ENCODE measurements at places on chromosomes 11 and 22.

DNA sequence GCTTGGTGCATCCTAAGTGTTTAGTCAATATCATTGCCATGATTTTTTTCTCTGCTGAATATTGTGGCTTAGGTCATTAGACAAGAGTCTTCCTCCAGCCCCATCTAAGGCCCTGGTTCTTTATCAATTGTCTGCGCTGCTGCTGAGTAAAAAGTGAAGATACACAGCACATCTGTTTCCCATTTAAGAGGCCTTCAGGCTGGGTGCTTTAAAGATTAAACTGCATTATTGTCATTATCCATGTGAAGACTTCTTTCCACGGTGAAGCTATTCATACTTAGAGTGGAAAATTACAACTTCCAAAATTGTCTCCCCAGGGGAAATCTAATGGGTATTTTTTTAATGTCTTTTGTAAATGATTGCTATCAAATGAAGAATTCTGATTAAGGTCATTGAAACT lies 719.8 kb upstream of the LRRC4C start:
- DNase-seq, result no peak

DNA sequence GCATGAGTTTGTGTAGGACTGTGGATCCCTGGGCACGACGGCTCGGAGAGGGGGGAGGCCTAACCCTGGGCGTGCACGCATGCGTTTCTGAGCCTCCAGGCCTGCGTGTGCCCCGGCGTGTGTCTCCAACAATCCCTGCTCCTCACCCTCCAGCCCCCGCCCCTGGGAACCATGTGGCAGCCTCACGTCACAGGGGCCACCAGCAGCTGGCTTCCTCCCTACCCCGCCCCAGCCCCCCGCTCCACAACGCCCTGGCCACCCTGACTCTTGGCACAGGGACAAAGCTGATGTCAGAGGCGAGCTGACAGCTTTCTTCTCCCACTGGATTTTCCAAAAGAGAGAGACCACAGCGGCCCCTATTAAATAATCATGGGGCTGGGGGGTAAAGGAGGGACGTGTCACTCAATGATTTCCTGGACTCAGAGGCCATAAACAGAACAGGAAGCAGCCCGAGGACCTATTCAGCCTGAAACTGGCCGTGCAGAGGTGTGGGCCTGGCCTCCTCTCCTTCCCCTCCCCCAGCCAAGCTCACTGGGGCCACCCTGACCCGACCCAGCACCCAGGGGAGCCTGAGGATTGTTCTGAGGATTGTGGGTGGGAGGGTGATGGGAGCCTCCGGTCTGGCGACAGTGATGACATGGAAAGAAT lies 6.8 kb upstream of the LIF start:
- no peak for DNase-seq

DNA sequence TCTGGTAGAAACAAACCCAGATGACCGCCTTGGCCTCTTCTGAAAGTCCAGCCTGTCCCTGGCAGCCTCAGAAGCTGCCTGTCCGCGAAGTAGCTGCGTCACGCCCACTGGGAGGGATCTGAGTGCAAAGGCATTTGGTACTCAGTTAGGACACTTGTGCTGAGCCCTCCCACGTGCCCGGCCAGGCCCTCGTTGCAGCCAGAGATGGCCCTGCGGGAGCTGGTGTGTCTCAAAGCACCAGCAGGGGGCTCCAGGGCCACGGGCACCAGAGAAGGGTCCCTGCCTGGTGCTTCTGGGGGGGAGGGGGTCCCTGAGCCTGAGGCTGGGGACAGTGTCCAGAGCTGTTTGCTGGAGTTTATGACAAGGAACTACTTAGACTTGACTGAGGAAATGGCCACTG lies 5.8 kb downstream of the SELENOO start:
- no peak for DNase-seq

- no peak for DNase-seq
Observed at GRCh38 chr11:70532731-70533130, 134.4 kb downstream of the CTTN start.

GRCh38 chr22:31585161-31585859 lies 76.7 kb downstream of the PISD start:
- no peak for DNase-seq

- DNase-seq, result no peak
Observed at GRCh38 chr11:1773994-1774550, 10.3 kb upstream of the CTSD start.

- DNase-seq, result no peak
Observed at GRCh38 chr22:32532820-32533128, 58.2 kb downstream of the FBXO7 start.

- DNase-seq, result no peak
Observed at GRCh38 chr11:110621826-110622225, 90.4 kb downstream of the ARHGAP20 start.

- DNase-seq, result no peak
Observed at GRCh38 chr22:24474221-24474620, 20.9 kb upstream of the UPB1 start.

- no peak for DNase-seq
Observed at GRCh38 chr11:15591112-15591537, 476.4 kb downstream of the INSC start.

GRCh38 chr11:115607621-115608221 lies 103.5 kb upstream of the CADM1 start:
- DNase-seq, result no peak

- DNase-seq, result no peak
Observed at GRCh38 chr11:48017105-48017830, 36.9 kb downstream of the PTPRJ start.

GRCh38 chr22:21632237-21632895 lies at the start of gene CCDC116:
Gene CCDC116 (plus strand): TSS chr22:21632760. CDS start chr22:21633182, 422 bp downstream.
- no peak for DNase-seq

DNA sequence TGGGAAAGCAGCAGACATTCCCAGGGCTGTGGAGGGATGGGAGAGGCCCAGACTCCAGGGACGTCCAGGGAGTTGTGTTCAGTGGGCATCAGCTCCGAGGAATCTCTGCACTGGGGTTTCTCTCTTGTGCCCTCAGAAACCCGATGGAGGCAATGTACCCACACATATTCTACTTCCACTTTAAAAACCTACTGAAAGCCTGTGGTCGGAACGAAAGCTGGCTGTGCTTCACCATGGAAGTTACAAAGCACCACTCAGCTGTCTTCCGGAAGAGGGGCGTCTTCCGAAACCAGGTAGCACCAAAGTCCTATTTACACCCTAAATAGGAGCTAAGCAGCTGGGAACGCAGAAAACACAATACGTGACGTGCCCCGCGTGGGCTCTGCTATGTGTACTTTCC lies 8.3 kb downstream of the APOBEC3D start:
- no peak for DNase-seq

GRCh38 chr11:73381589-73381988 lies 5.4 kb downstream of the RELT start:
- DNase-seq, result no peak

DNA sequence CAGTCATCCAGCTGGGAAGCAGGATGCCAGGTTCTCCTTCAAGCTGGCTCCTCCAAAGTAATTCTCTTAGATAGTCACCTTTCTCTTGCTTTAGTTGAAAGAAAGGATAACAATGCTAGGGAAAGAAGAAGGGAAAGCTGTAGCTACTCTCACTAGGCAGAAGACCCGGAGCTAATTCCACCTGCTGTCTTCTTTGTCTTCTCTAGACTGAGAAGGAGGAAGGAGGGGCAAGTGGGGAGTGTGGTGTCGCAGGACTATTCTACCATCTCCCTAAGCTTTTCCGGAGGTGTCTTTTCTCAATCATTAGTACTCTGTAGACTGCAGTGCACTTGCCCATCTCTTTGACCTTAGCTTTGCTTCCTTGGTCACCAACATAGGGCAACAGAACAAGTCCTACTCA lies 162.8 kb downstream of the NCAM1 start:
- DNase-seq, result no peak

DNA sequence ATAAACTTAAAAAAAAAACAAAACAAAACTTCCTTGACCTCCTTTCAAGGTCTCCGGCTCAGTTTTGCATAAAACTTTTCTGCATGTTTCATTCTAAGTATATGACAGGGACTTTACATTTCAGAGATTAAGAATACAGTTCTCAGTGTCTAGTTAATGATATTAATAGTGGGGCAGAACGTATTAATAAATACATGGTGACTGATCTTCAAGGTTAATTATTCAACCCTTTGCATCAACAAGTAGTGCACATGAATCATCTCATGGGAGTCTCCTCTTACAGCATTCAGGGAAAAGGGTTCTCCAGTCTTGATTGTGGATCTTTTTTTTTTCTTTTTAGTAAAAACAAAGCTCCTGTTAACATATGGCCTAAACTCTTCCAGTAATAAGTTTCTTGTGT lies 146.8 kb downstream of the KIRREL3 start:
- DNase-seq, result no peak

DNA sequence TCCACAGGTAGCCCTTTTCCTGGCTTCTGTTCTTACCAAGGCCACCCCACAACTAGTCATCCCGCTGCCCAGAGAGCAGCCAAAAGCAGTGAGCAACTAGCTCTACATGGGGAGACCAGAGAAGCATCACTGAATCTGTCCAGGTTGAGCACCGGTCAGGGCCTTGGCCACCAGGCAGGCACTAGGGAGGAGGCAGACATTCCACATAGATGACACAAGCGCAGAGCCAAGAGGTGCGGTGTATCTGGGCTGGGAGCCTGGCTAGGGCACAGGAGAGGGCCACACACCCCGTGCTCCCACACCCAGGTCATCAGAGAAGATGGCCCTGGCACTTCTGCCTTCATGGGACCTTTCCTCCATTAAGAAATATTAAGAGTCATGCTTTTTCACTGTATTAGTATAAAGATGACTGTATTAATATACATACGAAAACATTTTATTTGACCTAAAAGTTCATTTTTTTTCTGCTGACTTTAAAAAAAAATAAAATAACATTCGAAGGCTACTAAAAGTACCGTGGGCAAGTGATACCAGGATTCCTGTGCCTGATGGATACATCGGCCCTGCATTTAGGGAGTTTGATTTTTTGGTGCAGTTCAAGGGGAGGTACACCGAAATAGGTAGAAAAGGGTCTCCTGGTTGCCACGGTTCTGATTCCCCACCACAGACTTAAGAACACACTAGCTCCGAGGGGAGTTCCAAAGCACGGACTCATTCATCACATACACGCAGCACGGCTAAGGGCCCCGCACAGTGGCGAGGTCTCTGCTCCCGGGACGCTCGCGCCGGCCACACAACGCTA lies 1.2 kb downstream of the DGCR2 start:
- no peak for DNase-seq

DNA sequence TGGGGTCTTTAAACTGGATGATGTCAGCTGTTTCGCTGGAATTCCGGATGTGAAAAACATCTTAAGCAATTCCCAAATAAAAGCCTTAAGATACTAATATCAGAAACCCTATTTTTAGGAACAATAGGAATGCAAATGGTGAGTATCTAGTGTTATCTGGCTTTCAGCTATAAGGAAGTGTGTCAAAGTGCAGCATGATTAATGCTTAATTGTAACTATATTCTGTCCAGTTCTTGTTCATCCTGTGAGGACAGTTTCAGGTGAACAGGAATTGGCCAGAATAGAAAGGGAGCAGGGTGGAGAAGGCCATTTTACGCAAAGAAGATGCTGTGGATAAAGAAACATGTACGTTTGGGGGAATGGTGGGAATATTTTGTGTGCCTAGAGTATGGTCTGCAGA lies 108.2 kb downstream of the RASSF10 start:
- DNase-seq, result no peak

DNA sequence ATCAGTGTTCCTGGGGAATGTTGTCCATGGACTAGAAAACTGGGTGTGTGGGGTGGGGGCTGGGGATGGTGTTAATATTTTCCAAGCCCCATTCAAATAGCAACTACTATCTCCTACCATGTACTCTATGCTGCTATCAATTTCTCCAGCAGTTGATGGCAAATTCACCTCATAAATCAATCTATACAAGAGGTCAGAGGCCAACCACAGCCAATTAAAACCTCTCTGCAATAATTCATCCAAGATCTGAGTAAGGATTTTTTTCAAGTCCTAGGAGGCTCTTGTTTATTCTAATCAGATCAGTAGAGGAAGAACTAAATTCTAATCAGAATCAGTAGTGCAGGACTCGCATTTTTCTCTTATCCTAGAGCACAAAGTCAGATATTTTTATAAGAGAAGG lies 73.4 kb upstream of the WT1 start:
- DNase-seq, result no peak

GRCh38 chr11:62573006-62573591 lies 592 bp downstream of the EEF1G start:
- DNase-seq, result no peak

- no peak for DNase-seq
Observed at GRCh38 chr11:121582296-121582695, 129.5 kb upstream of the SORL1-AS1 start.

- no peak for DNase-seq
Observed at GRCh38 chr22:42799461-42800405, 57.3 kb downstream of the ARFGAP3 start.

DNA sequence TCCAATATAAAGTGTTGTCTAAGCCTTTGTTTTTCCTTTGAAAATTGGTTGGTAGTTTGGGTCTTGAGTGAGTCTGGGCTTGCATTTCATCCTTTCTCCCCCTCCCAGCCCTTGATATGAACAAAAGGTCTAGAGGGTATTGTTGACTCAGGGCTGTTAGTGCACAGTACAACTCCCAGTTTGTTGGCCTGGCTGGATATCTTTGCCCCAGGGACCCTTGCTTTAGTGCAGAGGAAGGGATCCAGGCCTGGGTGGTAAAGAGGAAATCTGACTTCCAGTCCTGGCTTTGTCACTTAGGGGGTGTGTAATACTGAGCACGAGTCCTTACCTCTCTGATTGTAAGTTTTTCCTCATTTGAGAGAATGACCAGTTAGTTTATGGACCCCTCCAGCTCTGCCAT lies 330.4 kb downstream of the TMEM135 start:
- DNase-seq, result no peak

DNA sequence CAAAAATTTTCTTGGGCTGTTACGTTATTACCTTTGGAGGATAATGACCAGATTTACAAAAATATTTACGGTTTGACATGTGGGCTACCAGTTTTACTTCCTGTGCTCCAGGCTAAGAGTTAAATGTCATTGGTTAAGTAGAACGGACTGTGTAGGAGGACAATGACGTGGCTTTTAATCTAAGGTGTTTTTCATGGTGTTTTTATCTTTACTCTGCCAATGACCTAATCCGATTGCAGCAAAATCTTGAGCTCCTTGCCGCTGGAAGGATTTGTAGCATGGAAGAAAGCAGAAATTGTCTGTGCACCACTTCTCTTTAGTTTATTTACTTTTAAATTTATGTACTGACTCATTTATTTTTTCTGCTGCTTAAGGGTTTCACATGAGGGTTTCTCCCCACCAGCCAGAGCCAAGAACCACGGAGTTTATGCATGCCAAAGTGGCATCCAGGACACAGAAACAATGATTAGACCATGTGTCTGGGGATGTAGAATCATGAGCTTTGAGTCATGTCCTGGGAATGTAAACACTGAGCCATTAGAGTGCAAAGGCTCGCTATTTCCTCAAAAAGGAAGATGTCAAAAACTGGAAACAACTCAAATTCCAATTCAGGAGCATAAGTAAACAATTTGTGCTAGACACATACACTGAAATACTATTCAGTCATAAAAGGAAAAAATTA lies 1.9 kb upstream of the CARD16 start:
- no peak for DNase-seq

GRCh38 chr11:134275534-134276395 lies at the start of gene GLB1L3:
Gene GLB1L3 (plus strand): TSS chr11:134276379. CDS start chr11:134276741, 362 bp downstream.
- peak; percentile 51 for DNase-seq

DNA sequence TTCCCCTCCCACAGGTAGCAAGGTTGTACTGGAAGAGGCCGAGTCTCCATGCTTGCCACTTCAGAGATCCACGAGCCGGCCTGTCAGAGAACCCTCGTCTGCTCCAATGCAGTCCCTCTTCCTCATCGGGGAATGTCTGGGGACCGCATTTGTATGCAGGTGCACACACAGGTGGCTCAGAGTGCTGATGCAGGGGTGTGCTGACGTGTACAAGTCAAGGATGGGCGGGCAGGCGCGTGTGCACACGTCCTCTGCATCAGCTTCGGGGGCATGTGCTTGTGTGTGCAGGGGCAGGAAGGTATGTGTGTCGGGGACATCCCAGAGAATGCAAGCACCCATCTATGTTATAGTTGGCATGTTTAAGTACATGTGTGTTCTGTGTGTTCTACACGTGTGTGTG lies 49.4 kb downstream of the ELFN2 start:
- DNase-seq, result no peak
